ENCODE measurements at places on chromosomes 16 and 17. TPM values are rescaled to one million over a fixed set of nuclear protein-coding genes. Genes with fewer than 3 reads are reported as not detected.

- H3K36me3 ChIP-seq = no peaks in the 10 kb centered on the region
- no peak overlapping the region for H3K4me3 ChIP-seq
- DNase-seq = no peak
- H3K27me3 ChIP-seq = no peaks in the 10 kb centered on the region
Observed at GRCh38 chr17:12545877-12546513, 119.7 kb upstream of the MYOCD start.

GRCh38 chr16:84749815-84750214, 50.0 kb downstream of the USP10 start:
- DNase-seq = peak; percentile 79
- H3K27me3 ChIP-seq = no peaks in the 10 kb centered on the region
- no peak overlapping the region for H3K27ac ChIP-seq
- peaks cover 29% of the 10 kb centered on the region for H3K4me1 ChIP-seq
- H3K4me3 ChIP-seq = no peak overlapping the region
- H3K36me3 ChIP-seq = peaks cover 11% of the 10 kb centered on the region

DNA sequence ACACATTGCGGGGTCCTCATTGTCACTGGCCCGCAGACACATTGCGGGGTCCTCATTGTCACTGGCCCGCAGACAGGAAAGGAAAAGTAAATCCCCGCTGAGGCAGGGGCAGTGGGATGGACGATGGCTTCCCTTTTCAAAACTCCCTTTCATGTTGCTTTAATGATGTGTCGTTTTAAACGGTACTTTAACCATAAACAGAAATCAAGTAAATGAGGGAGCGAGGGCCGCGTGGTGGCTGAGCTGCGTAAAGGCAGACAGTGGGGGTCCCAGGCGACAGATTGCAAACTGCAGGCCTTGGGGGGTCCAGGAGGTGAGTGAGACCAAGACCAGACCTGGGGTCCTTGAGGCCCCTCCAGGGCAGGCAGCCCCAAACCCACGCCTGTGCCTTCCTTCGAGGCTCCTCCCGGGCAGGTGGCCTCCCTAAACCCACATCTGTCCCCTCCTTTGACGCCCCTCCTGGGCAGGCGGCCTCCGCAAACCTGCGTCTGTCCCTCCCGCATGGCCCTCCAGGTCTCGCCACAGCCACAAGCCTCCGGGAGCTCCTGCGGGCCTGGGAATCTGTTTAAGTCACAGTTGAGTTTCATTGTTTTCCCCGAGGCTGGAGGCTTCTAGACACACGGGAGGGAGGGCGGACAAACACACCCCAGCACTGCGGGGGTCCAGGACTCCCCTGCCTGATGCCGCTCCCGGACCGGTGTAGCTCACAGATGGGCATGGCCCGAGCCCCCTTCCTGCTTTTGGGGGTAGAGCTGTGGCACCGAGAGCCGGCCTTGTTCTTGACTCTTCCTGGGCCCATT, 7.3 kb downstream of the PIEZO1 start:
- peaks cover 76% of the 10 kb centered on the region for H3K4me1 ChIP-seq
- H3K36me3 ChIP-seq = no peaks in the 10 kb centered on the region
- no peaks in the 10 kb centered on the region for H3K27me3 ChIP-seq
- no peak overlapping the region for H3K27ac ChIP-seq

- no peaks in the 10 kb centered on the region for H3K36me3 ChIP-seq
- no peak for DNase-seq
- no peaks in the 10 kb centered on the region for H3K27me3 ChIP-seq
- H3K4me1 ChIP-seq = no peaks in the 10 kb centered on the region
- no peak overlapping the region for H3K4me3 ChIP-seq
- H3K27ac ChIP-seq = no peak overlapping the region
Observed at GRCh38 chr16:67024384-67025209, 4.4 kb upstream of the CBFB start.

DNA sequence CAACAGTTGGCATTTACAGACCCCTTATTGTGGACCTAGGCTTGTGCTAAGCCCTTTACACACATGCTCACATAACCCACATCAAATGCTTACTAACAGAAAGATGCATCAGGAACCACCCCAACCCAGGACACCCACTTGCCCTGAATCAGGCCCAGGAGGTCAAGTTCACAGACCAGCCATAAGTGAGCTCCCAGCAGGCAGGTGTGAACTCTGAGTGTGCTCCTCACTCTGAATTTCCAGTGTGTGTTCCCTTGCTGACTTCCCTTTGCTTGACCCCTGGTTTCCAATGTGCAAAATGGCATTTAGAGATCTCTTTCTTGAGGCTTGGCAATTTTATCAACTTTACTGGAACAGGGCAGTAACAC, 87.0 kb downstream of the BMERB1 start:
- H3K36me3 ChIP-seq = no peaks in the 10 kb centered on the region
- no peaks in the 10 kb centered on the region for H3K27me3 ChIP-seq
- peak overlapping the region; percentile 58 for H3K27ac ChIP-seq
- no peak overlapping the region for H3K4me3 ChIP-seq
- DNase-seq = no peak

- H3K27me3 ChIP-seq = no peaks in the 10 kb centered on the region
- no peaks in the 10 kb centered on the region for H3K36me3 ChIP-seq
- H3K4me1 ChIP-seq = peaks cover 50% of the 10 kb centered on the region
- H3K27ac ChIP-seq = peak overlapping the region; percentile 36
- DNase-seq = no peak
Observed at GRCh38 chr16:79754501-79754900, 154.0 kb upstream of the MAF start.

DNA sequence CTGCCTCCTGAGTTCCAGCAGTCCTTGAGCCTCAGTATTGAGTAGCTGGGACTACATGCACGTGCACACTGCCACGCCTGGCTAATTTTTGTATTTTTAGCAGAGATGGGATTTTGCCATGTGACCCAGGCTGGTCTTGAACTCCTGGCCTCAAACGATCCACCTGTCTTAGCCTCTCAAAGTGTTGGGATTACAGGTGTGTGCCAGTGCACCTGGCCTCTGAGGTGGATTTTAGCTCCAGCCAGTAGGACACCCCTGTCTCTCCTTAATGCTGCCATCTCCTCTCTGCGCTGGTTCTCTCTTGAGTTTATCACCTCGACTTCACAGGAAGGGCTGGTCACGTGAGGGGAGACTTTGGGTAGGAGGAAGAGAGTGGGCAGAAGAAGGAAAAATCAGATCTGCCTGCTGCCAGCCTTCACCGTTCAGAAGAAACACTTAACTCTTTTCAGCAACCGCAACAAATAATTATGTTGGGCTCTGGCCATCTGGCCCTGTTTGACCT, 55.1 kb downstream of the NDE1 start:
- peaks cover 9% of the 10 kb centered on the region for H3K4me1 ChIP-seq
- DNase-seq = no peak
- H3K36me3 ChIP-seq = peaks cover 42% of the 10 kb centered on the region

- H3K4me3 ChIP-seq = no peak overlapping the region
- no peak for DNase-seq
- H3K36me3 ChIP-seq = peaks cover 41% of the 10 kb centered on the region
- peaks cover 61% of the 10 kb centered on the region for H3K4me1 ChIP-seq
Observed at GRCh38 chr17:16442594-16443510, 27.5 kb downstream of the TRPV2 start.

GRCh38 chr16:74844041-74844980, 69.7 kb upstream of the FA2H start:
- DNase-seq = no peak
- no peaks in the 10 kb centered on the region for H3K27me3 ChIP-seq
- H3K36me3 ChIP-seq = no peaks in the 10 kb centered on the region
- no peak overlapping the region for H3K27ac ChIP-seq
- H3K4me1 ChIP-seq = no peaks in the 10 kb centered on the region

DNA sequence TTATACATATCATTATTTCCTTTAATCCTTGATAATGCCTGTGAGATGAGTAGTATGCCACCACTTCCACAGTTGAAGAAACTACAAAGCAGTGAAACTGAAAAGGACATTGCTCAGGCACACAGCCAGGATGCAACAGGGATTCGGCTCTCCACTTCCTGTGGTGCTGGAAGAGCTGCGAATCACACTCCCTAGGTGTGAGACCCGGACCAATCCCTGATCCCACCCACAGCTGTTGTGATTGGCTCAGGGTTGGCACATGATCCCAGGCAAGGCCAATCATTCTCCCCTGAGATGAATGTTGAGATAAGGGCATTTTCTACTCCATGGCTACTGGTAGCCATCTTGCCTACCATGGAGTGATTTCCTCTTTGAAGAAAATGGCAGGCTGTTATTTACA, 218.2 kb downstream of the TMEM114 start:
- no peaks in the 10 kb centered on the region for H3K4me1 ChIP-seq
- DNase-seq = no peak
- H3K27ac ChIP-seq = no peak overlapping the region
- no peaks in the 10 kb centered on the region for H3K36me3 ChIP-seq
- no peak overlapping the region for H3K4me3 ChIP-seq
- no peaks in the 10 kb centered on the region for H3K27me3 ChIP-seq

DNA sequence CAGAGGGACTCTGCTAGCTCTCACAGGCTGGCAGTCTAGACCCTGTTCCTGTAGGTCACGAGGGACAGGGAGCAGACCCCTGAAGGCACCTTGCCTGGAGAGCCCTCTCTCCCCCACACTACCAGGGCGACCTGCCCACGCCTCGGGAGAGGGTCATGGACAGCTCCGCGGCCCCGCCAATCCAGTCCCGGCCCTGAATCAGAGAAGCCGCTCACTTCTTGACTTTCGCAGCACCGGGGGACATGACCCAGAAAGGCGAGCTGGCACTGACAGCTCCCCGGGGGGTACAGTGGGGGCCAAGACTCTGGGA, 5.1 kb downstream of the KIFC3 start:
- DNase-seq = no peak
- no peak overlapping the region for H3K27ac ChIP-seq
- peaks cover 40% of the 10 kb centered on the region for H3K4me1 ChIP-seq
- H3K36me3 ChIP-seq = no peaks in the 10 kb centered on the region
- H3K4me3 ChIP-seq = peak overlapping the region; percentile 24

- DNase-seq = no peak
Observed at GRCh38 chr16:22879466-22879865, 65.5 kb downstream of the HS3ST2 start.

GRCh38 chr16:52572656-52573055, 25.7 kb upstream of the TOX3 start:
- H3K27ac ChIP-seq = no peak overlapping the region
- no peak for DNase-seq
- H3K36me3 ChIP-seq = no peaks in the 10 kb centered on the region
- no peaks in the 10 kb centered on the region for H3K27me3 ChIP-seq

DNA sequence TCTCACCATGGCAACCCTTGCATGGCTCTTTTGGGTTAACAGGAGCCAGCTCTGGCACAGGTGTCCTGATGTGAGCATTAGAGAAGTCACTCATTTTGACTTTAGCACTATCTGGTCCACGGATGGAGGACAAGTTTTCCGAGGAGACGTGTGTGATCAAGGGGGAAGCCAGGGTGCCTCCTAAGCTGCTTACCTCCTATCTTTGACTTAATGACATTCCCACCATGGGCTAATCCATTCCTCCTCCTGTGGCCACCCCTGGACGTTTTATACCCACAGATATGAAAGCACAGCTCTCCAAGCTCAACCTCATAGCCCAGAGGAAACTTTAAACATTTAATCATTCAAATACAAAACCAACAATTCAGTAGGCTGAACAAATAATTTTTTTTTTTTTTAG, 18.8 kb downstream of the MPP2 start:
- DNase-seq = no peak
- H3K27ac ChIP-seq = no peak overlapping the region
- H3K4me3 ChIP-seq = no peak overlapping the region
- H3K27me3 ChIP-seq = no peaks in the 10 kb centered on the region

DNA sequence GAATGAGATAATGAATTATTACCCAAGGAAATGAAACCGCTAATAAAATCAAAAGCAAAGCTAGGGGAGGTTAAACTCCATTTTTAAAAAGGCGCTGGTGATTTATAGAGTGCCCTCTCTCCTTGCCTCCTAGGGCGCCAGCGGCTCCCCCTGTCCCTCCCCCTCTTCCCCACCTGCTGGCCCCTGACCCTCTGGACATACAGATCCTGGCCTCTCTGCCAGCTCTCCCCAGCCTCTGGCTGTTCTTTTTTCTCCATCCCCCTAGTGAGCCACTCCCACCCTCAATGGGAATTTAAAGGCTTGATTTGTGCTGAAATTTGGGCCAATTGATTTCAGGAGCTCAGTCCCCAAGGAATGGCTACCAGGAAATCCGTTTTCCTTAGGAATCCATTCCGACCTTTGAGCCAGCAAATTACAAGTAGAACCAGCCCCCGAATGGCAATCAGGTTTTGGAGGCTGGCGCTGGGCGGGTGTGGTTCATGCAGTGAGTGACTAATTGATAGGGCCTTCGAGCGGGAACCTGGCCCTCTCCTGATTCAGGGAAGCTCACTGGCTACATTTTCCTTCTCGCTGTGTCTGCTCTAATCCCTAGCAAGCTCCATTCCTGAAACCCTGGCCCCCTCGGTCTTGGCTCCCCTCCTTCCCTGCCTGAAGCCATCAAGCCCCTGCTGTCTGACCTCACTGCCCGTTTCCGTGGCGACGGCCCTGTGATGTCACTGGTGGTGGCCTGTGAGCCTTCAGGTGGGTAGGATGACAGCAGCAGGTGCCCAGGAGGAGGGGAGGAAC, 141.9 kb upstream of the SDK2 start:
- H3K27ac ChIP-seq = no peak overlapping the region
- no peaks in the 10 kb centered on the region for H3K36me3 ChIP-seq
- no peaks in the 10 kb centered on the region for H3K27me3 ChIP-seq
- peaks cover 8% of the 10 kb centered on the region for H3K4me1 ChIP-seq
- DNase-seq = no peak

- H3K4me3 ChIP-seq = no peak overlapping the region
- H3K4me1 ChIP-seq = peaks cover 14% of the 10 kb centered on the region
- no peak overlapping the region for H3K27ac ChIP-seq
- H3K27me3 ChIP-seq = no peaks in the 10 kb centered on the region
- H3K36me3 ChIP-seq = no peaks in the 10 kb centered on the region
- DNase-seq = no peak
Observed at GRCh38 chr16:3068487-3068886, 3.0 kb downstream of the IL32 start.

Gene CD300E
- 0.98 TPM for total RNA-seq

Gene ITGAL
- 5.4 TPM for total RNA-seq
